ENCODE measurements at places on chromosomes 12 and 14.

GRCh38 chr14:100219126-100219785 lies 19.7 kb upstream of the YY1 start:
- no peak for DNase-seq

DNA sequence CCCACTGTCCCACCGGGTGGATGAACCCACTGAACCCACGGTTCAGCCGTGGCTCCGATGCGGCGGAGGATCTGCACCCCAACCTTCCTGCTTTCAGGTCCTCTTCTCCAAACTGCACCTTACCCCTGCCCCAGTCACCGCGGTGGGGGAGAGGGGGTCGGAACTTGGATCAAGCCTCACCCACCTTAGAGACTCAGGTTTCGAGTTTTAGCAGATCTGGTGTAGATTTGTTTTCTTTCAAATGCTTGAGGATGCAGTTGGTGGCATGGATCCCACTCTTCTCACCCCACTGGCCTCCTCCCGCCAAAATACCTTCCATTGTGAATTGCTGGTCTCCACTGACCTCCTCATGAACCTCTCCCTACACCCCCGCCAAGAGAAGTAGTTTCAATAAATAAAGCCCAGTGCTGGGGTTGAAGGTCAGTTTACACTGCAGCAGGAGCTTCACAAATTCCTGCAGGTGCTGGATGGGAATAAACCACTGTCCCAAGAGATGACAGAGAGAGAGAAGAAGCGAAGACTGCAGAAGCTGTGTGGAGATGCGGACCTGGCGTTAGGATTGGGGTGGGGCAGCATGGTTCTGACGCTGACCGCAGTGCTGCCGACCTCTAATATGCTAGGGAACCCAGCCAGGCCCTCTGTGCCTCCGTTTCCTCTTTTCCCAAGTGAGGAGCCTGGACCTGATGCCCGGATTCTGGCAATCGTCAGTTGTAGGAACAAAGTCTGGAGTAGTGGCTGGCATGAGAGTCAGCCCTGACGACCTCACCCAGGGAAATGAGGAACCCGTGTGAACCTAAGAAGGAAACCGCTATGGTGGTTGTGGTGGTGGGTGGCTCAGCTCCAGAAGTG lies 7.4 kb downstream of the TTC6 start:
- no peak for DNase-seq

DNA sequence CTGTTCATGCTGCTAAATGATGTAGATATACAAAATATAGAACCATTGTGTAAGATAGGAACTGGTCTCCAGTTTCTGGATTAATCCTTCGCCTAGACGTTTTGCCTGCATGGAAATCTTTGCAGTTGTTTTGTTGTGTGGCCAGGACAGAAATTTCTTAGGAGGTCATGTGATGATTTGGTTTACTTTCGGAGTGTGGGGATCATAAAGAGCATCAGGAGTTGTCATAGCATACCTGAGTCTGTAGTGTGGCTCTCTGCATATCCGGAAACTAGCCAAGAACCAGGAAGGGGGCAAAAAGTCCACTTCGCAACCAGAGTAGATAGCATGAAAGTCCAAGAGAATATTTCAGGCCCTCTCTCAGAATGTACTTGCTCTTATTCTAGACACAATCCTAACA lies 3.1 kb downstream of the SAMD4A start:
- no peak for DNase-seq

GRCh38 chr12:22318108-22318737 lies 16.3 kb downstream of the ST8SIA1 start:
- DNase-seq = no peak

DNA sequence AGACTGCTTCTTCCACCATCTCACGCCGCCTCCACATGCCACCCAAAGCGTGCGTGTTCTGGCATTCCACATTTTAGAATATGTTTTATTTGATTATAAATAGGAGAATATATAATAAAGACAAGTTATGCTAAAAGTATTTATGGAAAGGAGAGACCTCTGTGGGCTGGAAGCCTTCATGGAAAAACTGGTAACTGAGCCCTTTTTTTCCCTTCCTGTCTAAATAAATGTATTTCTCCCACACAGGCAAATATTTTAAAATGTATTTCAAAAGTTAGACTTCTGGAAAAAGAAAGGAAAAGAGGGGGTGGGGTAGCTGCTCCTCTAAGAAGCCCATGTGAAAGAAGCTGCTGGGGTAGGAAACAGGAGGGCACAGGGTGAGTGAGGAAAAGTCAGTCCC lies 16.1 kb upstream of the NR4A1 start:
- DNase-seq = no peak

DNA sequence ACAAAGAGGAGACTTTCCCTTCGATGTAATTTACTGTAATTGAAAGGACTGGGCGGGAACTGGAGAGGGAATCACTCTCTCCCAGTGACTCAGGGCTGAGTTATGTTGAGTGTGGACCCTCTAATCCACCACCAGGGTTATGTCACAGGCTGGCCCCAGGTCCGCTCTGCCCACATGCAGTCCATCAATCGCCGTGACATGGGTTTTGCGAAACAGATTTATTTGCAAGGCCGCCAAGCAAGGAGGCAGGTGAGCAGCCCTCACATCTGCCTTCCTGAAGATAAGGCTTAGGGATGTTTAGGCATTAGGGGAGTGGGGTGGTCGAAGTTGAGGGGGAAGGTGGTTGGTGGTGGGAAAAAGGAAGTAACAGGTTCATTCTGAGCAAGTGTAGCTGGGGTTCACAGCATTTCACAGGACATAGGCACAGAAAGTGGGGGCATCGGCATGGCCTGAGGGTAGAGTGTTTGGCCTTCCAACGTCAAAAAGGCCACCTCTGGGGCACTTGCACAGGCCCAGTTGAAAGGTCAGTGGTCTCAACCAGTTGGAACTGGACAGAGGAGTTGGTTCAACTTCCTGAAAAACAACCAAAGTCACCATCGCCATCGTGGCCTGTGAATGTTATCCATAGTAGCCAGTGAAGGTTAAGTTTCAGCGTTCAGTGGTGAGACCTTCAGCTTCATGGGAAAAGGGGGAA lies 66.9 kb downstream of the DNAH10 start:
- no peak for DNase-seq

GRCh38 chr14:66247662-66248193 lies 238.4 kb upstream of the CCDC196 start:
- no peak for DNase-seq

GRCh38 chr12:97681612-97682504 lies 219.3 kb downstream of the RMST start:
- DNase-seq = no peak

DNA sequence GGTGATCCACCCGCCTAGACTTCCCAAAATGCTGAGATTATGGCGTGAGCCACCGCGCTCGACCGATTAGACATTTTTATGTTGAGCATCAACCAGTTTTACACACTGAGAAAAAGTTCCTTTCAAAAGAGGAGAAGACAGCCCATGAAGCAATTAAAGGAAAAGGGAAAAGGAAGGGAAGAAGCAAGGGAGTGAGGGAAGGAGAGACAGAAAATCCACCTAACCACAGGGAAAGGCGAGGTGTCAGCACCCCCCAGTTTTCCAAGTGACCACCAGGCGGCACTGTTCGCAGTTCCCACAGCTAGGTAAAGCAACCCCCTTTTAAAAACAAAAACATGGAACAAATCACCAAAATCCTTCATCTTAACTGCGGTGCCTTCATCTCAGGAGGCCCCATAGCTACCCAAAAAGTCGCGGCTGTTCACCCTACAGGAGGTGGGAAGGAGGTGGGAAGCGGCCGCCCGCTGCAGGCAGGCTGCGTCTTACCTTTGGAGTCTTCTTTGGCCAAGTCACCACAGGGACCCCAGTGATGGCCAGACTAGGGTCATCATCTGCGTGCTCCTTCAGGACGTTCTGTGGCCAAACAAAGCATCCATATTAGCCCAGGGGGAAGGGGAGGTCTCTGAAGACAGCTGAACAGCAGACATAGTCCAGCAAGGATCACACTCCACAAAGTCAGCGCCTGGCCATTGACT lies 86.6 kb downstream of the KDM2B start:
- peak; percentile 45 for DNase-seq

- no peak for DNase-seq
These were observed 40.0 kb downstream of the RMST start for GRCh38 chr12:97502600-97502999.

GRCh38 chr12:19088606-19089005 lies 40.9 kb upstream of the PLEKHA5 start:
- DNase-seq = no peak

DNA sequence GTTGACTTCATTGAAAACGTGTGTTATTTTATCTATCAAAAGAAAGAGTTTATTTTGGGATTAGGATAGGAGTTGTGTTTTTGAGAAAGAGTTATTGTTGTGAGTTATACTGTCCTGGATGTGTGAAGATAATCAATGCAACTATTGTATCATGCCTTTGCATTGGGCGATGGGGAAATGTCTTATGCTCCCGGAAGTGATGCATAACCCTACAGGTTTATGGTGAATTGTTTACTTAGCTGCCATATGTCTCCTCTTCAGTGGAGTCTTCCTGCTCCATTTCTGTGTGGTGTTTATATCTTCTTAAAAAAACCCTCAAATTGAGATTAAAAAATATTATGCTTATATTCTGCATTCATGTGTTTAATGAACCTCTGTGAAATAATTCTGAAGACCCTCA lies 6.5 kb downstream of the PDE3A start:
- DNase-seq = no peak

- DNase-seq = no peak
These were observed 158.6 kb upstream of the PARP11 start for GRCh38 chr12:4031703-4032291.

DNA sequence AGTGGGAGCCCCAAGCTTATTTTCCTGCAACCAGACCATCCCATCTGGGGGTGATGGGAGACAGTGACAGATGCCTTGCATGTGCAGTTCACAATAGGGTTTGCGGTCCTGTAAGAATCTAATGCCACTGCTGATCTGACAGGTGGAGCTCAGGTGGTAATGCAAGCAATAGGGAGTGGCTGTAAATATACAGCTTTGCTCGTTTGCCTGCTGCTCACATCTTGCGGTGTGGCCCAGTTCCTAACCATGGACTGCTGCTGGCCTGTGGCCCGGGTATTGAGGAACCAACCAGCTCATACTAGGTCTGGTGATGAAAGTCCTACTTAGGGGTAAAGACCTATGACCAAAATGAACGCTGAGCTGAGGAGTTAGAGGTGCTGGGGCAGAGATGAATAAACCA lies 36.1 kb upstream of the CCDC88C start:
- no peak for DNase-seq

- no peak for DNase-seq
These were observed 136.0 kb upstream of the C14orf180 start for GRCh38 chr14:104443391-104444158.

DNA sequence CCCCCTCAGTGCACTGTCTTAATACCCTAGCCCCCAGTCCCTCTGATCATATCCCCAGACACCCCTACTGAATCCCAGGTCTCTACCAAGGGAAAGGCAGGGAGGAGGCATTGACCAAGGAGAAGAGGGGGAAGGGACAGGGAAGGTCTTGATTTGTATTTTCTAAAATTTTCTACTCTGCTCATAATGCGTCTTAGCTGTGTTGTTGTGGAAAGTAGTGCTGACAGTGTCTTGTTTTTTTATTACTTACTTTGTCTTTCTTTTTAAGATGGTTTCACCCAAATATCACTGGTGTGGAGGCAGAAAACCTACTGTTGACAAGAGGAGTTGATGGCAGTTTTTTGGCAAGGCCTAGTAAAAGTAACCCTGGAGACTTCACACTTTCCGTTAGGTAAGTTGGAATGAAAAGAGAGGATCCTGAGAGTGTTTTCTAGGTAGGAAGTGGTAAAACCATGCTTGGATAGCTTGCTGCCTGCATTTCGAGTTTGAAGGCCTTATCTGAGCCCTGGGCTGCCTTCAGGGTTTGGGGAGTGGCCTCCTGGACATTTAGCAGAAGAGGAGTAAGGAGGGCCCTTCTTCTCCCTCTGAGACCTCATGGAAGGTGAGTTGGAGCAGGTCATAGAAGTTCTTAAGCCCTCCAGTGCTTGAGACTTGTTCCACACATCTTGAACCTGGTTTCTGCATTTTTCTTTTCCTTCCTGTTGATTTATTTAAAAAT lies 27.4 kb downstream of the PTPN11 start:
- peak; percentile 41 for DNase-seq

DNA sequence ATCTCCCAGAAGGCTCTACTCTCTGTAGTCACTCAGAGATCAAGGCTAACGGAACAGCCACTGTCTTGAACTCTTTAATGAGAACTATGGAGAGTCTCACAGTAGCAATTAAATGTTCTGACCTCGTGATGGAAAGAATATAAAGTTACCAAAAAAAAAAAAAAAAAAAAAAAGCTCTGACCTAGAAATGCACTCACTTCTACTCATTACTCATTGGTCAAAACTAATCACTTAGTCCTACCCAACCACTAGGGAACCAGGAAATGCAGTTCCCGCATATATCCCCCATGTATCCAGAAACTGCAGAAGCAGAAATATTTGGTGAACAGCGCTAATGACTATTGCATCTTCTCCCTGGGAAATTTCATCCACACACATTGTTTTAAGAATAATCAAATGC lies 29.5 kb upstream of the C12orf76 start:
- no peak for DNase-seq

GRCh38 chr12:75959060-75959459 lies 72.5 kb downstream of the PHLDA1 start:
- DNase-seq = no peak

DNA sequence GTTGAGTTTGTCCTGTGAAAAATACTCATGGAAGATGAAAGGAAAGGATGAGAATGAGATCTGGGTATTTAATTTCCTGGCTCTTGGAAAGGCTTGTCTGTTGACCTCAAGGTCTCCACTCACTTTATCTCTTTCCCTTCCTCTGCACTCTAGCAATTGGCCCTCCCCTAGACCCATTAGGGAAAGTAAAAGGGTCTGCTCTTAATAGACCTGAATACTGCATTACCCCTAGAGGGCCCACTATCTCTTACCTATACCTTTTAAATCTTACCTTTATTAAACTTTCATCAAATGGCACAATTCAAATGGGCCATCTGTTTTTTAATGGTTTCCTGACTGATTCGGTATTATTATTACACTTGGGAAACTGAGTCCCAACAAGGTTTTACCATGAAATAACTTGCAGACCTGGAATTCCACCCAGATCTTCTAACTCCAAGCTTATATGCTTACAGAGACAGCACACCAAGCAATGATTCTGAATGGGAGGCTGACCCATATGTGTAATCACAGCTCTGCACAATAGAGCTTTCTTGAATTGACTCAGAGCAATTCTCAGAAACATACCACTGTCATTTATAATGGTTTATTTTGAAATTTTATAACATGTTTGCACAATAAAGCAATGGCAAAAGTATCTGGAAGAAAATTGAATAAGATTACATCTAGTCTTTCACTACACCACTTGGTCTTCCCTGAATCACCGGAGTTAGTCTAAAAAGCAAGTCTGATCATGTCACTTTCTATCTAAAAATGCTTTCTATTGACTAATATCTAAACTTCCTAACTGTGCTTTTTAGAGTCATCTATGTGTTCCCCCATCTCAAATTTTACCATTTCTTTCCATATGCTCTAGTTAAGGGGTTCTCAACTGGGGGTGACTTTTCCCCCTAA lies 618.5 kb downstream of the NRXN3 start:
- DNase-seq = no peak

DNA sequence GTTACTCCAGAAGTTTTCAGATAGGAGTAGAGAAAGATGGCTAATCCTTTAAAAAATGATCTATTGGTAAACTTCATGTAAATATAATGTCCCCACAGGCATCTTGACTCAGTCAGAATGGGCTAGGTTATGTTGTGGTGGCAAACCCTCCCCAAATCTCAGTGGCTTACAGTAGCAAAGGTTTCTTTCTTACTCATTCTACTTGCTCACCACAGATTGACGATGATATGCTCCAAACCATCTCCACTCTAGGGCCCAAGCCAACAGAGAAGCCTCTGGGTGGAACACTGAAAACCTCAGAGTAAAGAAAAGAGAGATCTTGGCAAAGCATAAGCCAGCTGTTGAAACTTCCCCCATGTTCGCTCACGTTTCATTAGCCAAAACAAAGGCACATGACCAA lies 146.4 kb downstream of the EMP1 start:
- DNase-seq = no peak

- DNase-seq = no peak
These were observed 267.4 kb downstream of the ALG10 start for GRCh38 chr12:34289431-34290380.
